ENCODE measurements at places on chromosomes 2 and 18. TPM values are rescaled to one million over a fixed set of nuclear protein-coding genes. Genes with fewer than 3 reads are reported as not detected.
A peak's percentile ranks its signal among the peaks of the same experiment; 100 is the strongest.

DNA sequence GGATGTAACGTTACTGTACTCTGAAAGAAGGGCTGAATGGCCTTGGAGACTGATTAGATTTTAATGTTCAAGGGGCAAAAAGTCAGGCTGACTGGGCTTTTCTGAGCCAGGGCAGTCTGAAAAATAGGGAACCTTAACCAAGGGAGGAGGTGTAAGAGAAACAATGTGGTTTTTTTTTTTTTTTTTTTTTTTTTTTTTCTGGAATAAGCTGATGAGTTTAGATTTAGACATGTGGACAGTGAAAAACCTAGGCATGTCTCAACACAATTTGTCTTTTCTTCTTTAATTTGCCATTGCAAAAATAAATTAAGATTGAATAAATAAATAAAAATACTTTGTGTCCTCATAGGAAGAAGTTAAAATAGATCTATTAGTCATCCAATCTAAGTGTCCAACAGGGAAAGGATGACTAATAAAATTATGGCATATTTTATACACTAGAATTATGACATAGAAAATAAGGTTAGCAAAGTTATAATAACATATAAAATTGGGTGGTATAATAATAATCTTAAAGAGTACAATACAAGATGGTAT lies 237.6 kb upstream of the TRIB2 start:
- H3K36me3 ChIP-seq: no peaks in the 10 kb centered on the region
- peak overlapping the region; percentile 15 for H3K27ac ChIP-seq
- H3K4me1 ChIP-seq: no peaks in the 10 kb centered on the region
- no peak overlapping the region for H3K4me3 ChIP-seq

The C1QL2 gene
- not detected for total RNA-seq

- no peaks in the 10 kb centered on the region for H3K36me3 ChIP-seq
- no peak within 1 kb of the TSS for H3K27ac ChIP-seq
- H3K4me1 ChIP-seq: peaks cover 5% of the 10 kb centered on the region
- peaks cover 10% of the 10 kb centered on the region for H3K27me3 ChIP-seq
- H3K4me3 ChIP-seq: peak within 1 kb of the TSS; percentile 35
Observed at GRCh38 chr2:10721396-10722251, at the start of gene ATP6V1C2. TSS of gene ATP6V1C2 (plus strand) at chr2:10721630. CDS start at chr2:10722850, 1,220 bp downstream.

DNA sequence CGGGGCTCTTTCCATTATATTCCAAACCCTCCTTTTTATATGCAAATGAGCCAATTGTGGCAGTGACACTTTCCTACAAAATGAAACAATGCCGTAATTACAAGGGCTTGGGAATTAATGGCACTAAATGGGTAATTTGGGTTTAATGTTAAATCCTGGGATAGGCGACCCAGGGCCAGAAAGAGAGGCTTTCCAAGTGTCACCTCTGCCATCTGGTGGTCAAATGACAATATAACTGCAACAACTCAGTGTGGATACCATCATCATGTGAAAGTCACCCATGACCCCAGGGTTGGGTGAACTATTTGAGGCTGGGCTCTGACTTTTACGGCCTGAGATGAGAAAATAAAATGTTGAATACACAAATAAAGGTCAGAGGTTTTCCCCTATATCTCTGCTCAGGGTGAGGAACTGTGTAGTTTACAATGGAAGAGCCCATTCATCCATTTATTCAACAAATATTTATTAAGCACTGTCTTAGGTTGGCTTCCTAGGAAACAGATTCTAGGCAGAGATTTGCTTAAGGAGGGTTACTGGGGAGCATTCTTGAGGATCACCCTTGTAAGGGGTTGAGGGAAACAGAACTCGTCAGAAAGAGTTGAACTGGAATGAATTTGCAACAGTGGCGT lies 13.6 kb upstream of the THADA start:
- H3K4me3 ChIP-seq: no peak overlapping the region
- H3K27me3 ChIP-seq: no peaks in the 10 kb centered on the region
- H3K4me1 ChIP-seq: no peaks in the 10 kb centered on the region

GRCh38 chr2:37583867-37584266 lies 87.6 kb downstream of the CDC42EP3 start:
- H3K4me3 ChIP-seq: no peak overlapping the region
- DNase-seq: no peak
- no peaks in the 10 kb centered on the region for H3K4me1 ChIP-seq
- H3K27me3 ChIP-seq: no peaks in the 10 kb centered on the region

The PFN4 gene
- total RNA-seq: 0.22 TPM

GRCh38 chr2:47297767-47298425 lies 105.1 kb upstream of the MSH2 start:
- no peak for DNase-seq
- H3K4me1 ChIP-seq: no peaks in the 10 kb centered on the region
- no peak overlapping the region for H3K27ac ChIP-seq
- no peak overlapping the region for H3K4me3 ChIP-seq
- H3K36me3 ChIP-seq: no peaks in the 10 kb centered on the region
- H3K27me3 ChIP-seq: no peaks in the 10 kb centered on the region

DNA sequence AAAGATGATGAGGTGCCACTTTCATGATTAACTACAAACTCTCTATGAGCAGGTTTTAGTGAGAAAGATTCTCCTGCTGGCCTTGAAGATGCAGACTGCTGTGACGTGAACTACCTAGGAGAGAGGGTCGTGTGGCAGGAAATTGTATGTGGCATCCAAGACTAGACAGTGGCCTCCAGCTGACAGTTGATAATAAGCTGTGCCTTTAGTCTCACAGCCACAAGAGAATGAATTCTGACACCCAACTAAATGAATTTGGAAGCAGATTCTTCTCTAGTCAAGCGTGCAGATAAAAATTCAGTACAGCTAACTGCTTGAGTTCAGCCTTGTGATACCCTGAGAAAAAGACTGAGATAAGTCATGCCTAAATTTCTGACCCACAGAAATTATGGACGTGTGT lies 169.0 kb upstream of the COL3A1 start:
- no peaks in the 10 kb centered on the region for H3K4me1 ChIP-seq
- DNase-seq: no peak
- H3K27me3 ChIP-seq: no peaks in the 10 kb centered on the region
- H3K36me3 ChIP-seq: no peaks in the 10 kb centered on the region

The POTEI gene
- total RNA-seq: not detected

The KIAA2012 gene
- total RNA-seq: 0.56 TPM

DNA sequence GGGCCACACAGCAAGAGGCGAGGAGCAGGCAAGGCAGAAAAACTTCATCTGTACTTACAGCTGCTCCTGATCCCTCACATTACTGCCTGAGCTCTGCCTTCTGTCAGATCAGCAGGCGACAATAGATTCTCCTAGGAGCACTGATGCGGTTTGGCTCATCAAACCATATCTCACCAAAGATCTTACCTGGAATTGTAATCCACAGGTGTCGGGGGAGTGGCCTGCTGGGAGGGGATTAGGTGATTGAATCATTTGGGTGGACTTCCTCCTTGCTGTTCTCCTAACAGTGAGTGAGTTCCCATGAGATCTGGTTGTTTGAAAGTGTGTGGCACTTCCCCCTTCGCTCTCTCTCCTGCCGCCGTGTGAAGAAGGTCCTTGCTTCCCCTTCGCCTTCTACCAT lies 647.3 kb downstream of the SOCS6 start:
- H3K36me3 ChIP-seq: no peaks in the 10 kb centered on the region
- H3K27me3 ChIP-seq: no peaks in the 10 kb centered on the region
- no peak for DNase-seq
- no peak overlapping the region for H3K4me3 ChIP-seq
- no peaks in the 10 kb centered on the region for H3K4me1 ChIP-seq
- H3K27ac ChIP-seq: no peak overlapping the region

GRCh38 chr2:46488389-46488788 lies 9.0 kb downstream of the TMEM247 start:
- no peaks in the 10 kb centered on the region for H3K4me1 ChIP-seq
- H3K27ac ChIP-seq: no peak overlapping the region
- H3K4me3 ChIP-seq: no peak overlapping the region
- H3K36me3 ChIP-seq: no peaks in the 10 kb centered on the region

The PROKR1 gene
- total RNA-seq: not detected

The ANO7 gene
- 0.61 TPM for total RNA-seq

The SCN3A gene
- total RNA-seq: not detected

GRCh38 chr2:120972286-120972685 lies 236.6 kb downstream of the GLI2 start:
- H3K27me3 ChIP-seq: no peaks in the 10 kb centered on the region
- H3K4me3 ChIP-seq: no peak overlapping the region
- H3K4me1 ChIP-seq: no peaks in the 10 kb centered on the region
- H3K36me3 ChIP-seq: no peaks in the 10 kb centered on the region
- H3K27ac ChIP-seq: no peak overlapping the region
